ENCODE measurements at places on chromosomes 2 and 18. TPM values are rescaled to one million over a fixed set of nuclear protein-coding genes. Genes with fewer than 3 reads are reported as not detected.

ANKRD30BL gene
- not detected for total RNA-seq

RIT2 gene
- not detected for total RNA-seq

SPHKAP gene
- total RNA-seq = not detected

ARL4C gene
- 16.4 TPM for total RNA-seq

IMPACT gene
- total RNA-seq = 53.4 TPM

CDH2 gene
- total RNA-seq = 208 TPM

TCF4 gene
- 46.6 TPM for total RNA-seq

SLC40A1 gene
- 21.7 TPM for total RNA-seq

GPR35 gene
- total RNA-seq = 2.8 TPM

ZNF804A gene
- not detected for total RNA-seq

ANKRD62 gene
- total RNA-seq = not detected

ATF2 gene
- 61.0 TPM for total RNA-seq

GALM gene
- 6.5 TPM for total RNA-seq

CYRIA gene
- 2.1 TPM for total RNA-seq

ARHGAP15 gene
- 0.42 TPM for total RNA-seq

NCK2 gene
- total RNA-seq = 55.5 TPM

NR4A2 gene
- 1.2 TPM for total RNA-seq

CFLAR gene
- 35.8 TPM for total RNA-seq

NDC80 gene
- 6.5 TPM for total RNA-seq

CYP1B1 gene
- total RNA-seq = 135 TPM

EGR4 gene
- total RNA-seq = not detected

PLGLB2 gene
- total RNA-seq = 6.5 TPM

NEB gene
- 2.2 TPM for total RNA-seq

CNPPD1 gene
- 36.1 TPM for total RNA-seq

RSAD2 gene
- not detected for total RNA-seq

HOXD12 gene
- not detected for total RNA-seq

ADAM17 gene
- 30.0 TPM for total RNA-seq

DHRS9 gene
- not detected for total RNA-seq

CROCC2 gene
- total RNA-seq = not detected

IL1F10 gene
- not detected for total RNA-seq

Data from chondrocyte (in vitro differentiated cells).